ENCODE measurements at places on chromosomes 4 and X.

GRCh38 chrX:12874581-12874980 is 7.7 kb downstream of the TLR7 start:
- no peak for DNase-seq

GRCh38 chr4:68152411-68152810 is 22.7 kb upstream of the TMPRSS11F start:
- peak; percentile 7 for DNase-seq

DNA sequence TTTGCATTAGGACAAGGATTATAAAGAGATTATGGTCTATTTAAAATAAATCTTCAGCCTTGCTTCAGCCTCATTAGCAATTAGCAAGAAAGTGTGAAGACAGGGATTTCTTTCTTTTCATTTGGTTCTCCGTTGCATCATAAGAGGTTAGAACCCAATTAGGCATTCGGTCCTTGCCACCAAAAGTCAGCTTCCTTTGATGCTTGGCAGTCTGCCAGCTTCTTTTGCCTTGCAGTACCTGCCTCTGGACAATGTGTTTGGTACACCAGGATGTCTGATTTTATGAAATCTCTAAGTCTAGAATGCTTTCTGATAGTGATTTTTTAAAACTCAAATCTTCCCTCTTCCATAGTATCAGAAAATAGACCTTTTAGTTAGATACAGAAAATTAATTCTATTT is 12.4 kb downstream of the SMIM20 start:
- no peak for DNase-seq

DNA sequence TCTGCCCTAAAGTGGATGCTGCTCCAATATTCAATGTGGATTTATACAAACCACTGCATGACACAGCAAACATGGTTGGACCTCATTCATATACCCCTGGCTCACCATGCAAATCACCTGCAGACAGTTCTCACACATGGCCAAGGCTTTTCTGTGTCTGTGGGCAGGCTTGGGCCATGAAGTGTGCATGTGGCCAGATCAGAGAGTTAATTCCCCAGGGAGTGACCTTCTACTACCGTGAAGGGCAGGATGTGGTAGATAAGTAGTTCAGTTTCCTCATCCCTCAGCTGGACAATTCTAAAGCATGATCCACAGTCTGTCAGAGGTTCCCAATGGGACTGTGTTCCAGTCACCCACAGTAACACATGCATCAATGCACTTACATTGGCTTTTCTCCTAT is 24.6 kb upstream of the BCLAF3 start:
- no peak for DNase-seq

- DNase-seq: peak; percentile 34
Measured at GRCh38 chr4:128718768-128719167, 90.7 kb upstream of the JADE1 start.

GRCh38 chr4:1792832-1793495 is at the start of gene FGFR3:
Gene FGFR3 (plus strand): TSS chr4:1793293. CDS start chr4:1793935, 642 bp downstream.
- DNase-seq: no peak

DNA sequence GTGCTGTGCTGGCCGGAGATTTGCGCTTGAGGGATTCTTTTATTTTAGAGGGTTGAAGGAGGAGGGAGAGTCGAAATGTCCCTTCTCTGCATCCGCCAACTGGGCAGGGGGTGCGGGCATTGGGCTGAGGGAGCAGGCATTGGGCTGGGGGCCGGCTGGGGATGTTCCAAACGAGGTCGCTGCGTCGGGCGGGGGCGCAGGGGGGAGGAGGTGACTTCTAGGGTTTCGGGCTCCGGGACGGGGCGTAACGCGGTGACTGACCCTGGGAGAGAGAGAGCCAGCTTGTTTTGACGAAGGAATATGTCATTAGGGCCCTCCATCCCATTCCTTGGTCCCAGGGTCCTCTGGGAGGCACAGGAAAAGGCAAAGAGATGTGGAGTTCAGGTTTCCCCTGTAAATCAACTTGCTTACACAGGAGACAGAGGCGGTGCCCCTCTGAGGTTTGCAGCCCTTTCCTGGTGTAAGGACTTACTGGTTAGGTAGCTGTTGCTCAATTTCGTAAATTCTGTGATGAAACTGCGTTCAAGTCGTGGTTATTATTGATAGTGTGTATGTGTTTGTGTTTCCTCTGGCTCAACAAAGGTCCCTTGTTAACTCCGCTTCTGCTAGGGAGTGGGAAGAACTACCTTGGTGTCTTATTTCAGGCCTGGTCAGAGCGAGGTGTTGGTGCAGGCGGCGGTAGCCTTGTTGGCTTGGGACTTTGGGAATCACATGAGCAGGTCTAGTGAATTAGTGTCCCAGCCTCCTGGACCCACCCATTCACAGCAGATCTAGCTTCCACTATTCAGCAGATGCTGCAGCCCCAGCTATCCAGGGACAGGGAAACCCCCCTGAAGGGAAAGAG is 716 bp downstream of the FHIP1A start:
- DNase-seq: no peak

All from LHCN-M2 (cell line).